Body of pancreas (tissue), 4 donors: ENCODE measurements at places on chromosomes 3 and 15. TPM values are rescaled to one million over a fixed set of nuclear protein-coding genes. Genes with fewer than 3 reads are reported as not detected.

DNA sequence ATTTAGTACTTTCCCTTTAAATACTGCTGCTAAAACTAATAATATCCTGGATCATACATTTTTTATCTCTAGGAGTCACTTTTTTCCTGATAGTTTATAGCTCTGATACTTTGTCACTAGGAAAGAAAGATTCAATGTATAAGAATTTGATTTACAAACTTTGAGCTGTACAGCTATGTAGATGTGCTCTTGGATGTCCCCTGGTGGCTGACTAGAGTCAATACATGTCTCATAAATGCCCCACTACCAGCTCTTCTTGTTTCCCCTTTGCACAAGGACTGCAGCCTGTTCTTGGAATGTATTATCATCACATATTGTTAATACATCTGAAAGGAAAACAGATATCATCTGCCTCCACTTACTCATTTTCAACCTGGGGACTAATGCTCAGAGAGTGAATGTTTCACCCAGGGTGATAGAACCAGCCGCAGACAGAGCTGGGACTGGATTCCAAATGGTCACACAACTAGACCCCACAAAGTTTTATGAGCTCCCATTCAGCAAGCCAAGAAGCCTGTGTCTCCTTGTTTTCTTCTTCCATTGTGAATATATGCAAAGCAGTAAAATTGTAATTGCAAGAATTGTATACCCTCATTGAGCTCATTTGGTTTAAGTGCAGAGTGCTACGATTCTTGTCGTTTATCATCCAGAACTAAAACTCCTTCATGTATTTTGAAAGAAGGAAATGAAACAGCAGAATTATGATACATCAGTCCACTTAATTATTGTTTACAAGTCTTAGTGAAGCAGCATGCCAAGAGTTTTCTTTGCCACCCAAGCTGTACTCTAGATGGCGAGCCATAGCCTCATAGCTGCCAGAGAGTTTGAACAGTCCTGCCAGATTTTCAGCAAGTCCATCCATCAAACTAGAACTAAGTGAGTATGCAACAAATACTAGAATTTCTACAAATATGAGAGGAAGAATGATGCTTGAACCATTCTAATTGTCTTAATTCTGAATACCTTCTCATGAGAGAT lies 261.6 kb upstream of the LMCD1 start:
- no peaks in the 10 kb centered on the region for H3K27me3 ChIP-seq
- no peak overlapping the region for H3K27ac ChIP-seq
- H3K36me3 ChIP-seq = no peaks in the 10 kb centered on the region
- peak; percentile 24 for DNase-seq

DNA sequence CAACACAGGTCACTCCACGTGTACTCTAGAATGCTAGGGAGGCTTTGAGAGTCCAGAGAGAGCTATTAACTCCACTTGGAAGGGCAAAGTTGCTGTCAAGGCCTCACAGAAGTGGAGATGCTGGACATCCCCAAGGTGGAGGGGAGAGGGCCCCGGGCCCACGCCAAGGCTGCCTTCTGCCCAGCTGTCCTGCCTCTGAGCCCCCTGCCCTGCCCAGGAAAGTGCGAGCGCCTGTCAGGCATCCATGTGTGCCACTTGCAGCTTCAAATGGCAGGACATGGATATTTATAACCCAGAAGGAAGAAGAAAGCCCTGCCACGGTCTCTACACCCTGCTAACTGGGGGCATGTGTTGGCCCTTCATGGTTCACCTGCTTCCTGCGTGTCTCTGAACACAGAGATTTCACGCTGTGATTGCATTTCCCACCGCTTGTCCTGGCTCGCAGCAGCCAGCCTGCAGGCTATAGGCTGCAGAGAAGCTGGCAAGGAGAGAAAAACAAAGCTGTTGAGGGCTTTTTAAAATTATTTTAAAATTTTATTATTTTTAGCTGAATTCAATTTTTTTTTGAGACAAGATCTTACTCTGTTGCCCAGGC lies 17.0 kb downstream of the ANKDD1A start:
- no peaks in the 10 kb centered on the region for H3K27me3 ChIP-seq
- DNase-seq = no peak
- no peak overlapping the region for H3K27ac ChIP-seq
- H3K36me3 ChIP-seq = no peaks in the 10 kb centered on the region

GRCh38 chr15:67050062-67050461 lies 15.3 kb upstream of the SMAD3 start:
- H3K27ac ChIP-seq = peak overlapping the region; percentile 98
- H3K36me3 ChIP-seq = no peaks in the 10 kb centered on the region
- no peak overlapping the region for H3K4me3 ChIP-seq
- peaks cover 67% of the 10 kb centered on the region for H3K4me1 ChIP-seq
- H3K27me3 ChIP-seq = no peaks in the 10 kb centered on the region

GRCh38 chr3:11641683-11642430 lies 1.9 kb downstream of the VGLL4 start:
- H3K27me3 ChIP-seq = no peaks in the 10 kb centered on the region
- H3K36me3 ChIP-seq = no peaks in the 10 kb centered on the region

- H3K4me1 ChIP-seq = no peaks in the 10 kb centered on the region
- no peaks in the 10 kb centered on the region for H3K36me3 ChIP-seq
- no peaks in the 10 kb centered on the region for H3K27me3 ChIP-seq
- no peak overlapping the region for H3K4me3 ChIP-seq
- H3K27ac ChIP-seq = no peak overlapping the region
Measured at GRCh38 chr3:193372783-193373182, 5.8 kb downstream of the ATP13A5 start.

DNA sequence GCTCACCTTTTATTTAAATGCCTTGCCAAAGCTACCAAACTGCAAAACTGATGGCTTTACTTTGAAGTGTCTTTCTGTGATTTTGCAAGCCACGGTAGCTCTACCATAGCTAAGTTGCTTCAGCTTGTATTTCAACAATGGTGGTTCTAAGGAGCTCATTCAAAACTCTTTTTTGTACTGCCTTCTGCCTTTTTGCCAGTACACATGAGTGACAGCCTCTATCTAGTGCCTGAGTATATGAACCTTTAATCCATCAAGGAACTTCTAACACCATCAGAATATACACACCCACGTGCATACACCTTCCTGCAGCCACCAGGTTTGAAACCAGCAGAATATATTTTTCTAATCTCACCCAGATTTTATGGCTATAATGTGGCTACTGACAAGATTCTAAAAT lies 10.4 kb upstream of the NR2F2 start:
- H3K27me3 ChIP-seq = peaks cover 15% of the 10 kb centered on the region
- no peak overlapping the region for H3K4me3 ChIP-seq
- no peaks in the 10 kb centered on the region for H3K36me3 ChIP-seq
- no peak for DNase-seq
- H3K27ac ChIP-seq = peak overlapping the region; percentile 5
- H3K4me1 ChIP-seq = peaks cover 23% of the 10 kb centered on the region

- no peak overlapping the region for H3K4me3 ChIP-seq
- no peaks in the 10 kb centered on the region for H3K36me3 ChIP-seq
- peaks cover 5% of the 10 kb centered on the region for H3K4me1 ChIP-seq
- H3K27ac ChIP-seq = no peak overlapping the region
Measured at GRCh38 chr3:49199900-49200281, 28.5 kb downstream of the KLHDC8B start.

GRCh38 chr15:100495861-100496260 lies 32.9 kb downstream of the CERS3 start:
- no peaks in the 10 kb centered on the region for H3K36me3 ChIP-seq
- no peaks in the 10 kb centered on the region for H3K27me3 ChIP-seq
- no peak for DNase-seq

IGDCC3 gene
- not detected for total RNA-seq

DNA sequence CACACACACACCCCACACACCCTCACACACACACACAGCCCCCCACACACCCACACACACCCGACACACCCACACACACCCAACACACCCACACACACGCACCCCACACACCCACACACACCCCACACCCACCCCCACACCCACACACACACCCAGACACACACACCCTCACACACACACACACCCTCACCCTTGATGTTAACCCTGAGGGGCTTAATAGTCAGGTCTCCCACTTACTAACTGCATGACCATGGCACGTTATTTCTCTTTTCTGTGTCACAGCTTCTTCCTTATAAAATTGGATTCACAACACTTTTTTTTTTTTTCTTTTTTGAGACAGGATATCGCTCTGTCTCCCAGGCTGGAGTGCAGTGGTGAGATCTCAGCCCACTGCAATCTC lies 2.8 kb downstream of the GRM2 start:
- peaks cover 6% of the 10 kb centered on the region for H3K4me1 ChIP-seq
- DNase-seq = no peak
- H3K27ac ChIP-seq = no peak overlapping the region
- H3K27me3 ChIP-seq = no peaks in the 10 kb centered on the region

ST8SIA2 gene
- total RNA-seq = not detected

ZNF660 gene
- total RNA-seq = 2.1 TPM

NDN gene
- 21.8 TPM for total RNA-seq

DNA sequence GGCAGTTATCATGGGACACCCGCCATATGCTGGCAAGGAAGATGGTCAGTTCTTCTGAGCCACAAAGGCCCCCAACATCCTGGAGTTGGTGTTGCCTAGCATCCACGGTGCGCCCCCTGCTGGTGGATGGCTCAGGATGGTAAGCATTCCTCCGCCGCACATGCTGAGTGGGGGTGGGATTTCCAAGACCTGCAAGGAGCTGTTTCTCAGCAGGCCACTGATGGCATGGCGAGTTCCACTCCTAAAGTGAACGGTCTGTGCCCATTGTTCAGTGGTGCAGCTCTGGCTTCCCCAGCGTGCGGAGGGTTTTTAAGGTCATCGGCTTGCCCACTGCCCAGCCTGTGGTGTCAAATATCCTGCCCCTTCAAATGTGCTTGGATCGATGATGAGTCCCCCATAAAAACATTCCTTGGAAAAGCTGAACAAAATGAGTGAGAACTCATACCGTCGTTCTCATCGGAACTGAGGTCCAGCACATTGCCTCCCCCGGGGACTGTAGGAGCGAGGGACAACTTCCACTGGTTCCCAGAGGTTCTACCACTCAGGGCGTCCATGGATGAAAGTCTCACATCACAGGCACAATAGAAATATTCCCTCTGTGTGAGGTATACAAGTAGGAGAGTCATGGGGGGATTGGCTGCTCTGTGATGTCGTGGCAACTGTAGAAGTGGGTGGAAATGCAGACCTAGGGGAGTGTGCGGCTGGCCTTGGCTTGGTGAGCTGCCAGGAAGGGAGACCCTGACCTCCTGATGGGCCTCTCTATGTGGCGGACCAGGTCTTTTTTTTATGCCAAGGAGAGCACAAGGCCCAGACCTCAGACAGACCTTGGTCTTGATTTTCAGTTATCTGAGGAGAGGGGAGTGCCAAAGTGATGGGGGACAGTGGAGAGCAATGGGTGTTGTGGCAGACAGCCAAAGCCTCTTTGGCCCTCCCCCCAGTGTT lies 102.0 kb downstream of the SNRPN start:
- H3K4me3 ChIP-seq = no peak overlapping the region
- no peaks in the 10 kb centered on the region for H3K27me3 ChIP-seq
- H3K27ac ChIP-seq = no peak overlapping the region
- peak; percentile 7 for DNase-seq
- no peaks in the 10 kb centered on the region for H3K4me1 ChIP-seq
- H3K36me3 ChIP-seq = peaks cover 61% of the 10 kb centered on the region

DNA sequence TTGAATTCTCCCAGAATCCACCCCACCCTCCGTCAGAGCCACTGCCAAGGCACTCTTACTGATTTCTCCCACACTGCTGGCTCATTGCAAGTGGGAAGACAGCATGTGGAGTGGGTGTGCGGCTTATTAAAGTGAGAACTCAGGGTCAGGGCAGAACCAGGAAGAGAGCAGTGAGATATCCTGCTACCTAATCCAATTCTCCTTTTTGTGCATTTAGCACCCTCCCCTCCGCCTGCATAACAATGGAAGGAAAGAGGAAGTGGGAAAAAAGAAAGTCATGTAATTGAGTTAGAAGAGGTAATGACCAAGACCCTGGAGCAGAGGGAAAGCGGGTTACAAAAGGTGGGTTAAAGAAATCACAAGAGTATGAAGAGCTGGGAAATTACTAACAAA lies 27.8 kb upstream of the PIK3CB start:
- H3K4me1 ChIP-seq = peaks cover 34% of the 10 kb centered on the region
- peak overlapping the region; percentile 90 for H3K27ac ChIP-seq
- peak; percentile 90 for DNase-seq
- H3K36me3 ChIP-seq = no peaks in the 10 kb centered on the region
- no peaks in the 10 kb centered on the region for H3K27me3 ChIP-seq

TP63 gene
- total RNA-seq = not detected
